Kidney epithelial cell (primary cell): ENCODE measurements at places on chromosomes 5 and 9.

GRCh38 chr5:78634634-78635033, 13.9 kb downstream of the LHFPL2 start:
- no peak for DNase-seq

- DNase-seq = no peak
Observed at GRCh38 chr5:92944903-92945604, 636.0 kb downstream of the NR2F1-AS1 start.

GRCh38 chr9:29640507-29640906, 2067.2 kb upstream of the C9orf72 start:
- no peak for DNase-seq

GRCh38 chr9:107653263-107653821, 163.8 kb upstream of the KLF4 start:
- DNase-seq = no peak

- no peak for DNase-seq
Observed at GRCh38 chr5:131745703-131746102, 51.1 kb downstream of the FNIP1 start.

DNA sequence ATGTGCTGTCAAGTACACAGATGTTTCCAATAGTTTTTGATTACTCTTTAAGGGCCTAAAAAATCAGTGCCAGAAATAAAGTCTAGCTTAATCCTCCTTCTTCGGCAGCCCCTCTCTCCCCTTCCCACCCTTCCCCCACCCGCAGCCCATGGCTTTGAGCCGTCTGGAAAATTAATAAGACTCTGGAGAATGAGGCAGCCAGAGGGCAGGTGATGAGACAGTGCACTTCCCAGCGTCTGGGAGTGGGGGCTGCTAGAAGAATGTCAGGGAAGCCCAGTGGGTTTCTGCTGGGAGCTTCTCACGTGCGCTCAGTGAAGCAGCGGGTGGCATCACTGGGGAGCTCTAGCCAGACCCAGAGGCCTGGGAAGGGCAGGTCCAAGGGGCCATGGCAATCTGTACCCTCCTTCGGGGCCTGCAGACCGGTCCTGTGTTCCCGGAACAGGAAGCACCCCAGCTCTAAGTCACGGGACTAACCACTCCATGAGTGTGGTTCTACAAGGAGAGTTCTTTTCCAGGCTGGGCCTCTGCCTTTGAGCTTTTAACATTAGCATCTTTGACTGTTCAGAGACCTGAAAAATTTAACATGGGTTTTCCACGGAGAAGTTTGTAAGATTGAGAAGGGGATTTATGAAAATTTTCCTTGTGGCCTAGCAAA, 164.8 kb upstream of the OTULINL start:
- no peak for DNase-seq

GRCh38 chr9:1173993-1174392, 123.8 kb downstream of the DMRT2 start:
- DNase-seq = no peak

- DNase-seq = no peak
Observed at GRCh38 chr9:126354887-126355770, 28.5 kb downstream of the MVB12B start.

GRCh38 chr9:130906735-130907416, 10.3 kb upstream of the QRFP start:
- no peak for DNase-seq

GRCh38 chr9:129021091-129021490, 7.0 kb downstream of the SH3GLB2 start:
- no peak for DNase-seq

GRCh38 chr9:78609450-78609849, 312.5 kb downstream of the PSAT1 start:
- DNase-seq = no peak

DNA sequence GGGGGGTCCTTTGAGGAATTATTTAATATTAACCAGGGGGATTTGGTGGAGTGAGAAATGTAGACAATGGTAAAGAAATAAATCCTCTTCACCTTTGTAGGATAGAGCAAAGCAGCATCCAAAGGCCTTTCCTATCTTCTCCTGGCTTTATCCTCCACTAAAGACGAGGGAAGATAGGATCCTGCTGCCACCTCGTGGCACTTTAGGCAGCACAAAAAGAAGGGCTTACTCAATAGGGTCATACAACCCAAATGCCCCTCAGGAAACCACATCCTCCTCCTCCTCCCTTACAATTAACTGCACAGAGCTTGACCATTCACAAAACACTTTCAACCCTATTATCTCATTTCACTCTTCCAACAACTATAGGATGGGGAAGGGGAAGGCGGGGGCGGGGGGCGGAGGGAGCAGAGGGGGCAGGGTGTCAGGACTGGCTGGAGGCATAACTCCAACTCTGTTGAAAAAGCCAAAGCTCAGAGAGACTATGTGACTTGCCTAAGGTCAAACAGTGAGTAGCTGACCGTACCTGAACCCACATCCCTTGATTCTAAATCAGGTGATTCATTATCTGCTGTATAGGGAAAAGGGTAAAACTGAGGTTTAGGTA, 45.4 kb upstream of the MYOT start:
- DNase-seq = peak; percentile 16

DNA sequence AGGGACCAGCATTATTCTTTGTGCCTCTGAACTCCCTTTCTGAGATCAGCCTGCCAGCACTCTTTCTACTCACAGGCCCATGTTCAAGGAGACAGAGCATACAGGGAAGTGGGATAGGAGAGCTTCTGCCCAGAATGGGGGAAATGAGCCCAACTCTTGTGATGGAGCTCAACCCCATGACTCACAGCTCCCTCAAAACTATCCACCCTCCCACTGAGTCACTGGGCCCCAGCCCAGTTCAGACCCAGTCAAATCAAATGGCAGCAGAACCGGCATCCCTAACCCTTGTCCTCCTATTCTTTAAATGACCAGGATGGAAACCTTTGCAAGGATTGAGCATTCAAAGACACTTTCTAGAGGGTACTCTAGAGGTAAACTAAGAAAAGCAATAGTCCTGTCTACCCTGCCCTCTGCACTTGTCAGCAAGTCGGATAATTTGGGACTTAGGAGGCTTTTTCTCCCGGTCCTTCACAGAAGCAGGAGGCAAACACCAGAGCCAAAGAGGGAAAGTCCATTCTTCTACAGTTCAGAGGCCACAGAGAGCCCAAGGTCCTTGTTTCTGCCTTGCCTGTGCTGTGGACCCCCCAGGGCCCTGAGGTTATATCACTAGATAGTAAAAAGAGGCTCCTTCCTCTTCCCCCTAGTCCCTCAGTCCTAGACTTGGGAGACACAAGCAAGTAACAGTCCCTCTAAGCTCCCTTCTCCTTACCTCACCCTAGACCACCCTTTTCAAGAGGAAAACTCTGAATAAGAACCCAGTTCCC, 3.2 kb downstream of the ATOSB start:
- DNase-seq = no peak

DNA sequence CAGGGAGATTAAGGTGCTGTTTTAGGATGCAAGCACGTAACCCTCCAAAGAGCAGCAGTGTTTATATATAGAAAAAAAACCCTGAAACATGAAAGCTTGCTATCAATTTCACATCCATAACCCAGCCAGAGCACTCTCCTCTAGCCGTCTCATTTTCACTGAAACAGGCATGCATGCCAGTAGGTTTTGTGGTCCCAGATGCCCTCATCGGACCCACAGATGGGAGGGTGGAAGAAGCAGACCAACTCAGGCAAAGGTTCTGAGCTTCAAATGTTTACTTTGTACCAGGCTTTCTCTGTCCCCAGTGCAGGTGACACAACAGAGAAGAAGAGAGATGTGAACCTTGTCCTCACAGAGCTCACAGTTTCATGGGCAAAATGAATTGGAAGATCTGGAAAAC, 127.4 kb upstream of the ATP10B start:
- DNase-seq = no peak

GRCh38 chr5:1010641-1011046, 2.0 kb downstream of the NKD2 start:
- DNase-seq = no peak
